ENCODE measurements at places on chromosomes 1 and 21. TPM values are rescaled to one million over a fixed set of nuclear protein-coding genes. Genes with fewer than 3 reads are reported as not detected.

DNA sequence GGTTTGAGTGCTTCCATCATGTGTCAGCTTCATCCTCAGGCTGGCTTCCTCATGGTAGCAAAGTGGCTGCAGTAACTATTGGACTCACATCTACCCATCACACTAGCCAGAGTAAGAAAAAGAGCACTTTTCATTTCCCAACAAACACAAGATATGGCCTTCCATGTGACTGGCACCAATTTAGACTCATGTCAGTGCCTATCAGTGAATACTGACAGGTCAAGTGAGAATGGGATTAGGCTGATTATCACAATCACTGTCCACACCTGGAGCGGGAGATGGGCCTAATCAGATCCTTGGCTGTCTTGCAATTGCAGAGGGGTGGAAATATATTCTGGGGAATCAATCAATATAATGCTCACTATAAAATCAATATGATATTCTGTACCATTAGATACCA, 2.9 kb upstream of the RABGAP1L start:
- no peak for DNase-seq

NBPF6 gene
- not detected for polyA plus RNA-seq

DNA sequence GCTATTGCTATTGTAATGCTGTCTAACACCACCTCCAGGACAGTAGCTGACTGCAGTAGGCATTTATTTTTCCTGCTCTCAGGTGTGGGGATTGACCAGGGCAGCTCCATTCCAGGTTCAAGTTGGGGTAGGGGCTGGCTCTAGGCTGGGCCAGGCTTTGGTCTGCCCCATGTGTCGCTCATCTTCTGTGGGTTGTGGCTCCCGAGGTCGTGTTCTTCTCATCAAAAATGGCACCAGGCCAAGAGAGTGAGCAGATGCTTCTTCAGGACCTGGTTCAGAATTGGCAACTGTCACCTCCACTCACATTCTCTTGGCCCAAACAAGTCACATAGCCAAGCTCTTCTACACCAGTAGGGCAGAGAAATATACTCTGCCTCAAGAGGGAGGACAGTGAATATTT, 133.7 kb downstream of the PTPRU start:
- no peak for DNase-seq

DNA sequence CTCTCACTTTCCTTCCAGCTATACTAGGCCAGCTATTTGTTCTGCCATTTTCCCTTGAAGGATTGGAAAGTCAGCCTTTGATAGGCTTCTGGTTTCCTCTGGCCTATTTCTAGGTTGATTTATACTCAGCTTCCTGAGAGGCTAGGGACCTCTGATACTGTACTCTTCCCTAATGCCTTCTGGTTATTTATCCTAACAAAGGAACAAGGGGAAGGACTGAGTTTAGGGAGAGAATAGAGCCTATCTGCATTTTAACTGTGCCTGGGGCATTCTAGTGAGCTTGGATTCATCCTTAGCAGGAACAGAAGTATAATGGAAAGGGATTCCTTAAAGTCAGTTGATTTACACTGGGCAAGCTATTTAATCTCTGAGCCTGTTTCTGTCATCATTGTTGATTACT, 11.8 kb upstream of the TMEM39B start:
- DNase-seq: no peak

DNA sequence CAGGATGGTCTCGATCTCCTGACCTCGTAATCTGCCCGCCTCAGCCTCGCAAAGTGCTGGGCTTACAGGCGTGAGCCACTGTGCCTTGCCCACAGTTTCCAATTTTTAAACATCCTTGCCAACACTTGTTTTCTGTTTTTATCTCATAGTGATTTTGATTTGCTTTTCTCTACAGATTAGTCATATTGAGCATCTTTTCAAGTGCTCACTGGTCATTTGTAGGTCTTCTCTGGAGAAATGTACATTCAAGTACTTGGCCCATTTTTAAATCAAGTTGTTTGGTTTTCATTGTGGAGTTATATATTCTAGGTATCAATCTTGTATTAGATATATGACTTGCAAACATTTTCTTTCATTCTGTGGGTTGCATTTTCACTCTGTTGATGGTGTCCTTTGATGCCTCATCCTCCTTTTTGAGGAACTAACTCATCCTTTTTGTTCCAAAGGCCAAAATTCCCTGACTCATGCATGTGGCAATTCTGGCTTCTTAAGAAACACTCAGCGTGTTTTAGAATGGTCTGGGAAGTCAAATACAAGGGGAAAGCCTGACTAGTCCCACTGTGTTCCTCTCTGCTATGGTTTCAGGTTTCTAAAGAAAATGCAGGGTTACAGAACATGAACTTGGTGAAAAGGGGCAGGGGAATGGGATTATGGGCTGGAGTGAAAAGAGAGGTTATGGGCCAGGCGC, 37.3 kb downstream of the PTAFR start:
- no peak for DNase-seq
